Activated naive CD8-positive, alpha-beta T cell treated with anti-CD3 and anti-CD28 coated beads for 36 hours (primary cell): ENCODE measurements at places on chromosomes 1 and 21.
A peak's percentile ranks its signal among the peaks of the same experiment; 100 is the strongest.

- peaks cover under 1% of the 10 kb centered on the region for H3K36me3 ChIP-seq
Observed at GRCh38 chr21:38830671-38831525, 25.2 kb downstream of the ETS2 start.

GRCh38 chr1:34867415-34867814 lies 7.9 kb upstream of the SMIM12 start:
- no peaks in the 10 kb centered on the region for H3K36me3 ChIP-seq
- H3K27ac ChIP-seq: no peak overlapping the region
- DNase-seq: no peak
- peaks cover 9% of the 10 kb centered on the region for H3K27me3 ChIP-seq
- H3K4me1 ChIP-seq: peaks cover 34% of the 10 kb centered on the region
- no peak overlapping the region for H3K4me3 ChIP-seq

GRCh38 chr21:42460391-42461184 lies 35.4 kb downstream of the RSPH1 start:
- H3K27ac ChIP-seq: peak overlapping the region; percentile 85
- H3K4me3 ChIP-seq: peak overlapping the region; percentile 40
- H3K4me1 ChIP-seq: peaks cover 69% of the 10 kb centered on the region
- DNase-seq: peak; percentile 64
- no peaks in the 10 kb centered on the region for H3K27me3 ChIP-seq

DNA sequence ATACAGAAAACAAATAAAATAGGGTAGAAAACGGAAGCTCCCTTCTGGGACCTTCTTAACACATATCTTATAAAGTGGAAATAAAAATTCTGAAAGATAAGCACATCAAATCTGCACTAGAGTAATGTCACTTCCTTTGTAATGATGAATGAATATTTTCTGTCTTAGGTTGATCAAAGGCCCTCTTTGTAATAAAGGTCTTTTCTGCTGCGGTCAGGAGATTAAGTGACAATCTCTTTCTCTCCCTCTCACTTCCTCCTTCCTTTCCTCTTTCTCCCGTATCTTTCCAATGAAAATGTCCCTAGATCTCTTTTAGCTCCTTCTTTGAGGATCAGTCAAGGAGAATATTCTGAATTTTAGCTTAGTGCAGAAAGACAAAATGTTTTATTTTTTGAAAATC lies 33.8 kb downstream of the TMCO1 start:
- no peaks in the 10 kb centered on the region for H3K27me3 ChIP-seq
- peaks cover 6% of the 10 kb centered on the region for H3K4me1 ChIP-seq
- no peak overlapping the region for H3K27ac ChIP-seq
- H3K36me3 ChIP-seq: peaks cover 6% of the 10 kb centered on the region
- H3K4me3 ChIP-seq: no peak overlapping the region

DNA sequence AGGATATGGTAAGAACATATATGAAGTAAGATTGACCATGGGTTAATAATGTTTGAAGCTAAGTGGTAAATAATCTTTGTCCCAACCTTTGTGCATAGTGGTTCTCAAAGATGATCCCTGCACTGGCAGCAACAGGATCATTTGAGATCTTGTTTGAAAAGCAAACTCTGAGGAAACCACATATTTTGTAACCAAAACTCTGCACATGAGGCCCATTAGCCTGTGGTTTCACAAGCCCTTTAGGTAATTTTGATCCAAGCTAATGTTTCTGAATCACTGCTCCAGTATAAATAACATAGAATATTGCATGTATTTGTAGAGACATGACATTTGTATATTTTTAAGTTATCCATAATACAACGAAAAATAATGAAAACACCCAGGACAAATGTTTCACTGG lies 147.9 kb upstream of the RGS18 start:
- no peaks in the 10 kb centered on the region for H3K4me1 ChIP-seq
- H3K27ac ChIP-seq: no peak overlapping the region
- no peaks in the 10 kb centered on the region for H3K27me3 ChIP-seq
- no peak overlapping the region for H3K4me3 ChIP-seq

- H3K27ac ChIP-seq: peak overlapping the region; percentile 97
- H3K4me1 ChIP-seq: peaks cover 61% of the 10 kb centered on the region
- H3K4me3 ChIP-seq: peak overlapping the region; percentile 70
- H3K36me3 ChIP-seq: peaks cover 24% of the 10 kb centered on the region
- DNase-seq: peak; percentile 89
Observed at GRCh38 chr1:31939484-31940329, 1.5 kb upstream of the PTP4A2 start.

DNA sequence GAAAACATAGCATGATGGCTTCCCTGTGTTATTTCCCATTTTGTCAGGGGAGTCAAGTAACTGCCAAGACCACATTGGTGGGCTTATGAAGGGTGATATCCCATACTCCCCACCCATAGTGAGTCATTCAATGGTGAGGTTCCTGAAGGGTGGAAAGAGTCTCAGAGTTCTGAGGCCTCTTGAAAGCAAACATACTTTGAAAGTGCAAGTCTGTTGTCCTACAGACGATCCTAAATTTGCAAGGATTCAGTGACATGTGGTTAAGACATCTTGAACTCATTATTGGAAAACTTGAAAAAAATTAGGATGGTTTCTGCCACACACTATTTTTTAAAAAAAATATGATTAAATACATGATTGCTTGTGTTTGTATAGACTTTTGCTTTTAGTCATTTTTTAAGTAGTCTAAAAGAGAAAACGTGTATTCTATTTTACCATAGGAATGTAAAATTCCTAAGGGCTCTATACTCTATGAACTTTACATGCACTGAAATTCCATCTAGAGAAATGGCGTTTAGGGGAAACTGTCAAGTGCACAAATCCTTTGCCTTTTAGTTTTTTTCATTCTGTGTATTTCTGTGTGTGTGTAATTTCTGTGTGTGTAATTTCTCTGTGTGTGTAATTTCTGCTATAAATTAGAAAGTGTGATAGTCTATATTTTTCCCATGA lies 225.5 kb upstream of the ADAMTS5 start:
- DNase-seq: no peak
- no peaks in the 10 kb centered on the region for H3K27me3 ChIP-seq
- no peaks in the 10 kb centered on the region for H3K36me3 ChIP-seq
- no peaks in the 10 kb centered on the region for H3K4me1 ChIP-seq
- no peak overlapping the region for H3K27ac ChIP-seq

GRCh38 chr1:87702455-87702854 lies 373.8 kb downstream of the LMO4 start:
- no peaks in the 10 kb centered on the region for H3K27me3 ChIP-seq
- H3K27ac ChIP-seq: no peak overlapping the region
- DNase-seq: no peak
- H3K4me3 ChIP-seq: no peak overlapping the region
- H3K4me1 ChIP-seq: no peaks in the 10 kb centered on the region

GRCh38 chr1:115822117-115822516 lies 18.8 kb downstream of the NHLH2 start:
- no peaks in the 10 kb centered on the region for H3K36me3 ChIP-seq
- H3K4me3 ChIP-seq: no peak overlapping the region
- no peaks in the 10 kb centered on the region for H3K4me1 ChIP-seq
- DNase-seq: no peak

- H3K4me1 ChIP-seq: no peaks in the 10 kb centered on the region
- no peak overlapping the region for H3K4me3 ChIP-seq
- H3K27me3 ChIP-seq: peaks cover 13% of the 10 kb centered on the region
Observed at GRCh38 chr1:170284951-170285350, 139.2 kb downstream of the NTMT2 start.

DNA sequence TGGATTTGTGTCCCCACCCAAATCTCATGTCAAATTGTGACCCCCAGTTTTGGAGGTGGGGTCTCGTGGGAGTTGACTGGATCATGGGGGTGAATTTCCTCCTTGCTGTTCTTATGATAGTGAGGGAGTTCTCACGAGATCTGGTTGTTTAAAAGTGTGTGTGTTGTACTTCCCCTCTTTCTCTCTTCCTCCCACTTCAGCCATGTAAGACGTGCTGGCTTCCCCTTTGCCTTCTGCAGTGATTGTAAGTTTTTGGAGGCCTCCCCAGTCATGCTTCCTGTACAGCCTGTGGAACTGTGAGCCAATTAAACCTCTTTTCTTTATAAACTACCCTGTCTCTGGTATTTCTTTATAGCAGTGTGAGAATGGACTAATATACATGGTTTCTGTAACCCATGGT lies 64.6 kb downstream of the RHOU start:
- H3K27ac ChIP-seq: no peak overlapping the region
- H3K36me3 ChIP-seq: peaks cover 3% of the 10 kb centered on the region
- no peak for DNase-seq
- H3K4me3 ChIP-seq: no peak overlapping the region

- H3K4me1 ChIP-seq: no peaks in the 10 kb centered on the region
- no peak overlapping the region for H3K4me3 ChIP-seq
- DNase-seq: no peak
- no peaks in the 10 kb centered on the region for H3K36me3 ChIP-seq
- H3K27me3 ChIP-seq: no peaks in the 10 kb centered on the region
Observed at GRCh38 chr21:42956824-42957630, 17.3 kb upstream of the PKNOX1 start.

DNA sequence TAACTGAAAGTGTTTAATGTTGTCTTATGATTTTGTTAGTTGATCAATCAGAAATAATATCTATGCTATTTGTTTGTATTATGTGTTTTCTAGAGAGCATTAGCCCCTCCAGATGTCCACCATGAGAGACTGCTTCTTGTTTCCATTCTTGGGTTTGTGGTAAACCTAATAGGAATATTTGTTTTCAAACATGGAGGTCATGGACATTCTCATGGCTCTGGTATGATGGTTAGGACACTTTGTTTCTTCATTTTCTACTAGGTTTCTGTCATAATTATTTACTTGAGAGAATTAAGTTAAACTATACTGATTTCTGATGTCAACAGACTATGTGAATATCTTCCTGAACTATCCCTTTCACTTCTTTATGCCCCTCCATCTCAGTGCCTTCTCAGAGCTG lies 16.1 kb downstream of the SLC30A7 start:
- no peak overlapping the region for H3K27ac ChIP-seq
- H3K27me3 ChIP-seq: no peaks in the 10 kb centered on the region
- H3K4me3 ChIP-seq: no peak overlapping the region
- DNase-seq: no peak
- peaks cover 18% of the 10 kb centered on the region for H3K4me1 ChIP-seq

- peaks cover 6% of the 10 kb centered on the region for H3K27me3 ChIP-seq
- no peaks in the 10 kb centered on the region for H3K36me3 ChIP-seq
- DNase-seq: no peak
- H3K27ac ChIP-seq: no peak overlapping the region
Observed at GRCh38 chr1:213688655-213689054, 299.1 kb upstream of the PROX1 start.

DNA sequence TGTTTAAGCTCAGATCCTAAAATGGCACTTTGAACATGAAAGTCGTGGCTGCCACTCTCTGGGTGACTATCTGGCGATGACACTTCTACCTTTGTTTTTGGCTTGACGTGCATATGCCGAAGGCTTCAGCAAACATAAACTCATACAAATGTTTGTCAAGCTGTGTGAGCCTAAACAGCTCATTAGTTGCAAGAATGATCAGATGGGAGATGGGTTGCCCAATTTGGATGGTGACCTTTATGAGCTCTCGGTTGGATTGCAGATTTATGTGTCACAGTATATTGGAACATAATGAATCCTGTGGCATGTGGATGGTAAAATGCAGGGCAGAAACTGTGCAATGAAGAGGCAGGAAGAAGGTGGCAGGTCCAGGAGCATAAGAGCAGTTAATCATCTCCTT lies 229.3 kb downstream of the DISC1 start:
- H3K36me3 ChIP-seq: no peaks in the 10 kb centered on the region
- H3K27me3 ChIP-seq: no peaks in the 10 kb centered on the region
- H3K27ac ChIP-seq: no peak overlapping the region
- DNase-seq: no peak
- H3K4me3 ChIP-seq: no peak overlapping the region

DNA sequence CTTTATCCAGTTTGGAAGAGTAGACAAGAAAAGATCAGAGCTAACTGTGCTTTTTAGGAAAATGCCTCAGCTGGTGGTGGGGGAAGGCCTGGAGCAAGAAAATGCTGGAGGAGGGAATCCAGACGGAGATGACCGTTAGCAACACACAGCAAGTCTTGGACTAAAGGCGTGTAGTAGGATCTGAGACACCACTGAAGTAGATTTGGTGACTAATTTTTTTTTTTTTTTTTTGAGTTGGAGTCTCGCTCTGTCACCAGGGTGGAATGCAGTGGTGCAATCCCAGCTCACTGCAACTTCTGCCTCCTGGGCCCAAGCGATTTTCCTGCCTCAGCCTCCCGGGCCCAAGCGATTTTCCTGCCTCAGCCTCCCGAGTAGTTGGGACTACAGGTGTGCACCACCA lies 41.2 kb downstream of the LPAR3 start:
- H3K36me3 ChIP-seq: peaks cover 10% of the 10 kb centered on the region
- peaks cover 47% of the 10 kb centered on the region for H3K4me1 ChIP-seq
- no peaks in the 10 kb centered on the region for H3K27me3 ChIP-seq
- H3K27ac ChIP-seq: no peak overlapping the region

GRCh38 chr1:101520302-101520701 lies 283.5 kb downstream of the S1PR1 start:
- no peaks in the 10 kb centered on the region for H3K4me1 ChIP-seq
- H3K27me3 ChIP-seq: peaks cover 5% of the 10 kb centered on the region
- no peak overlapping the region for H3K4me3 ChIP-seq
- H3K36me3 ChIP-seq: peaks cover 2% of the 10 kb centered on the region
- no peak for DNase-seq

GRCh38 chr1:35463232-35463631 lies 94.0 kb downstream of the KIAA0319L start:
- no peak overlapping the region for H3K4me3 ChIP-seq
- H3K27me3 ChIP-seq: no peaks in the 10 kb centered on the region
- peaks cover 13% of the 10 kb centered on the region for H3K4me1 ChIP-seq
- no peak overlapping the region for H3K27ac ChIP-seq

DNA sequence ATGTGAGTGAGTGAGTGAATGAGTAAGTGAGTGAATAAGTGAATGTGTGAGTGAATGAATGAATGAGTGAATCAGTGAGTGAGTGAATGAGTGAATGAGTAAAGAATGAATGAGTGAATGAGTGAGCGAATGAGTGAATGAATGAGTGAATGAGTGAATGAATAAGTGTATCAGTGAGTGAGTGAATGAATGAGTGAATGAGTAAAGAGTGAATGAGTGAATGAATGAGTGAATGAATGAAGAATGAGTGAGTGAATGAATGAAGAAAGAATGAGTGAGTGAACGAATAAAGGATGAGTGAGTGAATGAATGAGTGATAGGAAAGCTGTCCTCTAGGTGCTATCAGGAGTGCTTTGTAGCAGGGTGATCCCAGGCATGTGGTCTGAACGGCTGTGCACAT lies 35.7 kb downstream of the CFAP74 start:
- H3K27me3 ChIP-seq: peaks cover 8% of the 10 kb centered on the region
- DNase-seq: no peak
- H3K27ac ChIP-seq: no peak overlapping the region
- no peaks in the 10 kb centered on the region for H3K36me3 ChIP-seq
- no peaks in the 10 kb centered on the region for H3K4me1 ChIP-seq

DNA sequence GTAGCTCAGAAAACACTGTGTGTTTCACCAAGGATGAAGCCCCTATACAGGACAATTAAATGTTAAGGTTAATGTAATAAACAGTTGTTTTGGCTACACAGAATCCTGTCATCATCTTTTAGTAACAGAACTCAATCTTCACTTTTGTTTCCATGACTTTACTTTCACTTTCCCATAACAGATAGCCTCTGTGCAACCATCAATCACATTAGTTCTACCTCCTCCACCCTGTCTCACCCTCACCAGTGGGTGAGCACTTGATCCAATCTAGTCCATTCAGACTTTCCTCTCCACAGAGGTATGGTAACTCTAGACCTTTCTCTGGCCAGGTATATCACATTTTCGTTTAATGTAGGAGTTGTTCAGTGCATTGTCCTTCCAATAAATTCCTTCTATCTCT lies 1018.5 kb downstream of the ADGRL2 start:
- DNase-seq: peak; percentile 1
- peaks cover 8% of the 10 kb centered on the region for H3K27me3 ChIP-seq
- no peak overlapping the region for H3K27ac ChIP-seq
- no peaks in the 10 kb centered on the region for H3K36me3 ChIP-seq

- H3K27me3 ChIP-seq: peaks cover 15% of the 10 kb centered on the region
- DNase-seq: peak; percentile 35
- H3K4me1 ChIP-seq: no peaks in the 10 kb centered on the region
- no peak overlapping the region for H3K4me3 ChIP-seq
Observed at GRCh38 chr1:22275626-22276395, 132.9 kb upstream of the WNT4 start.
